Tongue (tissue), 3 donors: ENCODE measurements at places on chromosomes 12 and 14.

- DNase-seq, result no peak
These were observed 6.9 kb upstream of the LYZ start for GRCh38 chr12:69341328-69341727.

- no peak for DNase-seq
These were observed 666.6 kb downstream of the DIO2 start for GRCh38 chr14:79544698-79545070.

GRCh38 chr14:31880935-31881334, 196.2 kb upstream of the ARHGAP5 start:
- no peak for DNase-seq

DNA sequence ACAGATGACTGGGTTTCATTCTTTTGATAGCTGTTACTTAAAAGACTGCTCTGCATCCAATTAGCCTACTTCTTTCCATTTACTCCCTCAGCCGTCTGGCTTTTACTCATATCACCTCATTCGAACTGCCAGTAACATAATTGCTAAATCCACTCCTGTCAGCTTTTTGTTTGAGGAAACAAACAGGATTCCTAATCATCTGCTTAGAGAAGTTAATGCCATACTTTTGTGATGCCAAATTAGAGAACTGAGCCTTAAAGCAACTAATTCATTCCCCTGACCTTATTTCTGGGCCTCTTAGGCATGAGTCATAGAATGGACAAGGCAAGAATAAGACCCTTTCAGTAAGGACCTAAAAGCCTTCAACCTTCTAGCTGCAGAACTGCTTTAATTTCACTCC, 2.9 kb downstream of the OXA1L start:
- no peak for DNase-seq

DNA sequence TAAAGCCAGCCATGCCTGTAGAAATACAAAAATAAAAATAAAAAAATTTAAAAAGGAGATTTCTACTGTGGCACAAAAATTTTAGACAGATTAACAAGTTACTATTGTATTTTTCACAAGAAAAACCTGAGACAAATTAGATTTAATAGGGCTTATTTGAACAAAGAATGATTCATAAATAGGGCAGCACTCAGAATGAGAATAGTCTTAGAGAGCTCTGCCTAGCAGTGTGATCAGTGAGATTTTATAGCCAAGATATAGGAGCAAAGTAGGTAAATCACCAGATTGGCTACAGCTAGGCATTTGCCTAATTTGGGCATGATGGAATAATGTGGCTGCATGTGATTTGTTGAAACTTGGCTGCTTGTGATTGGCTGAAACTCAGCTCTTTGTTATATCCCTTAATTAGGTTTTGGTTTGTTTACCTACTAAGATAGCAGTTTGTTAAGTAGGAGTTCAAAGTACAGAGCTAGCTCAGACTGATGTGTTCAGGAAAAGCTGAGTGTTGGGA, 279.7 kb upstream of the TMTC1 start:
- DNase-seq, result no peak

DNA sequence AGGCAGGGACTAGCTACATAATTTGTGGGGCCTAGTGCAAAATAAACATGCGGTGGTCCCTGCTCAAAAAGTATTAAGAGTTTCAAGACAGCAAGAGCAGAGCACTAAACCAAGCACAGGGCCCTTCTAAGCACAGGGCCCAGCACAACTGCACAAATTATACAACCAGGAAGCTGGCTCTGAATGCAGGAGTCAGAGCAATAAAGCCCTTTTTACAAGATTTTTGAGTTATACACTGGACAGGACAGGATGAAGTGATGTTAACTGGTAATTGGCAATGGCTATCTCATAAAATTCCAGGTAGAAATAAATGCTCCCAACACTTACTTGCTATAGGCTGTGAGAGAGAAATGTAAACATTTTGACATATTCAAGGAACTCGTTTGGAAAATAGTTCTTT, 86.2 kb upstream of the GPHB5 start:
- DNase-seq, result peak; percentile 8
